ENCODE measurements at places on chromosomes 3 and 15.

DNA sequence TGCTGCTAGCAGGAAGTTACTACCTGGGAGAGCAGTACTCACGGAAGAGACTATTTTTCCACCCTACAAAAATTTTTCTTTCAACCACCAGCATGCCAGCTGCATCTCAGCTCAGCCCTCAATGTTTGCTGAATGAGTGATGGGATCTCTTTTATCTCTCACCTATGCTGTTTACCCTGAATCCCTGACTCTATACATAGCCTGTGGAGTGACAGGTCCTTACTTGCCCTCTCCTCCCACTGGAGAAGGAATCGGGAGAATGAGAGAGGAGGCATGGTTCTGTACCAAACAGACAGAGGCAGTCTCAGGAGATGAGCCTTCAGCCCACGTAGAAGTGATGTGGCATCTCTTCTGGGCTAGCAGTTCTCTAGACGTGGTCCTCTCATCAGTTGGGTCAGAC, 6.7 kb upstream of the DGKG start:
- DNase-seq = no peak

DNA sequence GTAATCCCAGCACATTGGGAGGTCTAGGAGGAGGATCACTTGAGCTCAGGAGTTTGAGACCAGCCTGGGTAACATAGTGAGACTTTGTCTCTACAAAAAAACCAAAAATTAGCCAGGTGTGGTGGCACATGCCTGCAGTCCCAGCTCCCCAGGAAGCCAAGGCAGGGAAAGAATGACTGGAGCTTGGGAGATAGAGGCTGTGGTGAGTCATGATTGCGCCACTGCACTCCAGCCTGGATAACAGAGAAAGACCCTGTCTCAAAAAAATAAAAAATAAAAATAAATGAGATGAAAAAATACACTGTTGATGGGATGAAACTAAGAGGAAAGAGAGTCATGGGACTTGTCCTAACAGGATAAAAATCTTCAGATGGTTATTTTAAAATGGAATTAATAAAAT, 137.6 kb downstream of the IMPG2 start:
- DNase-seq = no peak

GRCh38 chr3:131619821-131620220, 117.0 kb upstream of the MRPL3 start:
- DNase-seq = no peak

DNA sequence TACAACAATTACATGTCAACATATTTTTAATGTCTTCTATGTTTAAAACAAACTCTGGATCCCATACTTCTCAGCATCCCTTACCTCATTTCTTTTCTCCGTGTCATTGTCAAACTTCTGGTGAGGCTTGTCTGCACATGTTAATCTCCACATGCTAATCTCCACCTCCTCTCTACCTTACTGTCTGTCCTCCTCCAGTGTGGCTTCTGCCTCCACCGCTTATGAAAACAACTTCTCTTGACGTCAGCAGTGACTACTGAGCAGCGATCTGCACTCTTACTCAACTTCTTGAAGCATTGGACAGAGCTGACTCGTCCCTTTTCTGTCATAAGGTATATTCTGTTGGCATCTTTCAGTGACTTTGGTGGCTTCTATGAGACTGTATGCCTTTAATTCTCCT, 338.2 kb upstream of the THRB start:
- no peak for DNase-seq

DNA sequence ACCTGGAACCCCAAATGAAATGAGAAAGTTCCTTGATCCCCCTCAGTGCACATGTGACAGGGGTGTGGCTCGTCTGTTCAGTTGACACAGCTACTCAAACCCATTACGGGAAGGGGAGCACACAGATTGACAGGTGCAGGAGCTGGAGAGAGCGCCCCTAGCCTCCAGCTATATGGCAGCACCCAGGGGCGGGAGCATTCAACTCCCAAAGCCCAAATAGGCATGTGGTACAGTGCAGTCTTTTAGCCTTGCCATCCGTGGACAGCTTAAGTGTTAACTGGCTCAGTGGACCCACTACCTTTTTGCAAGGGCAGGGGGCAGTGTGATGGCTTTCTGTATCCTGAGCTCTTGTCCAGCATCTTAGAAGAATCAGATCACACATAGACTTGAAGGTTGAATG, 1374.2 kb upstream of the ALCAM start:
- no peak for DNase-seq

DNA sequence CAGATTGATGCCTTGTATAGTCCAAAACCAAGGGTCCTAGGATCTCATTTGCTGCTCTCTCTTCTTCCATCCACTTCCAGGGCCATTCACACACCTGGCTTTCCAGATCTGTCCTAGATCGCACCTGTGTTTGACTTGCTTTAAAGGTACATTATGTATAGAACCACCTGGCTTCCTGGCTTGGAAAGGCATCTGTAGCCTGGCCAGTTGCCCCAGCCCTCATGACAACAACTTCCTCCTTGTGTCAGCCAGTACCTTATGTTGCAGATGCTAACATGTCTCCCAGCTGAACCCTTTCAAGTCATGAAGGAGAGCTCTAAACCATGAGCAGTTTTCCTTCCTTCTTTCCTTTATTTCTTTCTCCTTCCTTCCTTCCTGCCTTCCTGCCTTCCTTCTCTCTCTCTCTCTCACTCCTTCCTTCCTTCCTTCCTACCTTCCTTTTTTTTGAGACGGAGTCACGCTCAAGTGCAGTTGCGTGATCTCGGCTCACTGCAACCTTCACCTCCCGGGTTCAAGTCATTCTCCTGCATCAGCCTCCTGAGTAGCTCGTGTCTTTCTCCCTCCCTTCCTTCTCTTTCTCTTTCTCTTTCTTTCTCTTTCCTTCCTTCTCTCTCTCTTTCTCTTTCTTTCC, 2.5 kb upstream of the HTR3C start:
- no peak for DNase-seq

GRCh38 chr3:119697394-119697793, 5.4 kb upstream of the CFAP91 start:
- DNase-seq = no peak

DNA sequence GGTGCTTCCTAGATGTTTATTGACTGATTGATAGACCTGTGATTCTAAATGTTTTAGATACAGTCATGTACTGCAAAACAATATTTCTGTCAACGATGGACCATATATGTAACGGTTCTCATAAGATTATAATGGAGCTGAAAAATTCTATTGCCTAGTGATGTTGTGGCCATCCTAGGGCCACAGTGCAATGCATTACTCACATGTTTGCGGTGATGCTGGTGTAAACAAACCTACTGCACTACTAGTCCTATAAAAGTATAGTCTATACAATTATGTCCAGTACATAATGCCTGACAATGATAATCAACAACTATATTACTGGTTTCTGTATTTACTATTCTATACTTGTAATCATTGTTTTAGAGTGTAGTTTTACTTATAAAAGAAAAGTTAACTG, 46.8 kb downstream of the CHST2 start:
- DNase-seq = no peak

GRCh38 chr3:193673845-193674244, 80.8 kb downstream of the OPA1 start:
- DNase-seq = no peak
